Astrocyte (in vitro differentiated cells and primary cell): ENCODE measurements at places on chromosomes 6 and 20. TPM values are rescaled to one million over a fixed set of nuclear protein-coding genes. Genes with fewer than 3 reads are reported as not detected.
A peak's percentile ranks its signal among the peaks of the same experiment; 100 is the strongest.

DNA sequence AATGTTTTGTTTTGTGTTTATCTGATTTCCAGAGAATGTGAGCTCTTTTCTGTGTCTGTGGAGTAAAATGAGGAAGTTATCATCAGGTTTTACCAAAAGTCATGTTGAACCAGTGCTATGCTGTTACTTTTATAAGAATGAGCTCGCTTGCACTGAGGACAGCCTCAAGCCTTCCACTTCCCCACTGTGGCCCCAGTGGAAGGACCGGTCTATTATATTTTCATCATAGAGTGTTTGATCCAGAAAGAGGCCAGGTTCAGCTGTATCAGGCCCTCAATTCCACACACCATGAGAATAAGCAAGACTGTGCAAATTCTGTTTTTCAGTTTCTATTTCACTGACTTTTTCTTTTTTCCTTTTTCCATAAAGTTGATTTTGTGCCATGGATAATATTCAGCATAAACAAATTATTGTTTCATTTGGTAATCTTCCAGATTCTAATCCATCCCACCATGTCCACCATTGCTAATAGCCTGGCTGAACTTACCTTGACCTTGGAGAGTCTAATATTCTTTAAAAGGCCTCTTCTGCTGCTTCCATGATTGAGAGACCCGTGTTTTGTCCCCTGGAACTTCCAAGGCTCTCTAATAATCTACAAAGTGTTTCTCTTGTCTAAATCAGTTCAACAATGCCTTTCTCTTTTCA lies 286.2 kb downstream of the THBS2 start:
- H3K4me3 ChIP-seq = no peak overlapping the region
- no peaks in the 10 kb centered on the region for H3K27me3 ChIP-seq
- DNase-seq = no peak
- H3K27ac ChIP-seq = no peak overlapping the region

SIRPD gene
- not detected in 2 replicates for total RNA-seq

TSBP1 gene
- total RNA-seq = not detected in 2 replicates

GRCh38 chr6:165562421-165563090 lies 100.5 kb downstream of the PDE10A start:
- no peak overlapping the region for H3K4me3 ChIP-seq
- no peaks in the 10 kb centered on the region for H3K36me3 ChIP-seq
- DNase-seq = peak; percentile 1

DNA sequence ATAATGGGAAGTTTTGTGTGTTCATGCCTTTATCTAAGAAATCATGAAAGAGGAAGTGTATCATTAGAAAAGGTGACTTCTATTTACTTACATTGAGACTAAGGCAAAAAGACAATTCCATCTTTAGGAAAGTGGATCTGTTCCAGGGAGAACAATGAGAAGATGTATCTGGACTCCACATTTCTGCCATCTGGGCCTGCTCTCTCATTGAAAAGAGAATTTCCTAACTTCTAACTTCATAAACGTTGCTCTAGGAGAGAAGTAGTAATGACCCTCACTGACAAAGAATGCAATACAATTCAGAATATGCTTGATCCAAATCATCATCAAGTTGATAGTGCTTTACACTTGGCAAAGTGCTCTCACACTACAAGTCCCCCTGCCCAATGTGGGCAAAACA lies 294.2 kb downstream of the OGFRL1 start:
- no peak overlapping the region for H3K27ac ChIP-seq
- no peak overlapping the region for H3K4me3 ChIP-seq
- H3K36me3 ChIP-seq = no peaks in the 10 kb centered on the region

GRCh38 chr6:119323931-119324330 lies 25.6 kb downstream of the MAN1A1 start:
- H3K36me3 ChIP-seq = no peaks in the 10 kb centered on the region
- DNase-seq = no peak
- peaks cover 3% of the 10 kb centered on the region for H3K4me1 ChIP-seq
- no peak overlapping the region for H3K4me3 ChIP-seq

DNA sequence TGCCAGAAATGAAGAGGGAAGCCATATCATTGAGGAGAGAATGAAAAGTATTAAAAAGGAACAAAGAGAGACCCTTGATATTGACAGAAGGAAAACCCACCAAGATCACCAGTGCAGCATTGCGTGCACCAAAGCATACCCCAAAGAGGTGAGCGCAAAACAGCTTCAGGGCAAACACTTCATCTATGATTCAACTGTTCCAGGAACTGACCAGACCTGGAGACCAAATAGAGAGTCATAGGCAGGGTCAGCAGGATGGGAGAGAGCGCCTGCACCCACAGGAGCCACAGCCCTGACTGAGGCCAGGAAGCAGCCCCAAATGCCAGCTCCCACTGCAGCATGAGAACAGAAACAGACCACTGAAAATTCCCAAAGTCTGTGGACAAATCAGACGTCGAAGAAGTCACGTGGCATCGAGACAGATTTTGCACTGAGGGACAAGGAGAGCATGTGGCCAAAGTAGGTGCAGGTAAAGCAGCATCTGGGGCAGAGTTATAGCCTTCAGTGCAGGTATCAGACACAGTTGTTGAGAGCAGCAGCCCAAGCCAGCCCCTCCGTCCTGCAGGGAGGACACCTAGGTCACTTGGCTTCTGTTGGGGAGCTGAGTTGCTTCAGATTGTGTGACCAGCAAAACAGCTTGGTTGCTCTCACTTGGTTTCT lies 29.3 kb downstream of the CHRNA4 start:
- H3K4me1 ChIP-seq = no peaks in the 10 kb centered on the region
- peaks cover 4% of the 10 kb centered on the region for H3K27me3 ChIP-seq
- DNase-seq = no peak
